ENCODE measurements at places on chromosomes 5 and 9.

DNA sequence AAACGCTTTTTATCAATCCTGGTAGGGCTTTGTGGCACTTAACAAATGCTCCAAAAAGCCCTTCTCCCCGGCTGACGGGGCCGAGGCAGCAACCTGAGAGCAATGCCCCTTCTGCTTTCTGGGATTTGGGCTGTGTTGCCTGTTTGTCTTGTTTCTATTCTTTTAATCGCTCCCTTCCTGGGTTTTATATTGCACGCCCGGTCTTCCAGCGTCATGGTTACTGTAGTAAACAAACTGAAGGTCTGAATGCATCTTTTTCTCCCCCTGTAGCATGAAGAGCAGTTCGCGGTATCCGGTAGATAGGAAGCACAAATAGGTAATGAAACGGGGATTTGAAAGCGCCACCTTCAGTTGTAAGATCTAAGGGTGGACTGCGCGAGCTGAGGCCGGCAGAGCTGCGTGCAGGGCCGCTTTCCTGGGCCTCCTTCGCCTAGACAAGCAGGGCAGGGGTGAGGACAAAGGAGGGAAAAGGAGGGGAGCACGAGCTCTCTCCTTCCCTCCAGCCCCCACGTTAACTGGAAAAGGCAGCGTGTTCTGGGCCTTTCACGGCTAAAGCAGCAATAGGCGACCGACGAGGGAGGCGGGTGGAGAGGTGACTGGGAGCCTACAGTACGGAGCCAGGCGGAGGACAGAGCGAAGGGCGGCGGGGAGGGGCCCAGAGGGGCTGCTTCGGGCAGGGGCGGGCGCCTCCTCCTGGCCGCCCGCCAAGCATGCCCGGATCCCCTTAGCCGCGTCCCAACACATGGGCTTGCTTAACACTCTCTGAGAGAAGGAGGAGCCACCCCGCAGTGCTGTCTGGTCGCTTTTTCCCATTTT lies 49.3 kb upstream of the ZNF366 start:
- no peak for DNase-seq

DNA sequence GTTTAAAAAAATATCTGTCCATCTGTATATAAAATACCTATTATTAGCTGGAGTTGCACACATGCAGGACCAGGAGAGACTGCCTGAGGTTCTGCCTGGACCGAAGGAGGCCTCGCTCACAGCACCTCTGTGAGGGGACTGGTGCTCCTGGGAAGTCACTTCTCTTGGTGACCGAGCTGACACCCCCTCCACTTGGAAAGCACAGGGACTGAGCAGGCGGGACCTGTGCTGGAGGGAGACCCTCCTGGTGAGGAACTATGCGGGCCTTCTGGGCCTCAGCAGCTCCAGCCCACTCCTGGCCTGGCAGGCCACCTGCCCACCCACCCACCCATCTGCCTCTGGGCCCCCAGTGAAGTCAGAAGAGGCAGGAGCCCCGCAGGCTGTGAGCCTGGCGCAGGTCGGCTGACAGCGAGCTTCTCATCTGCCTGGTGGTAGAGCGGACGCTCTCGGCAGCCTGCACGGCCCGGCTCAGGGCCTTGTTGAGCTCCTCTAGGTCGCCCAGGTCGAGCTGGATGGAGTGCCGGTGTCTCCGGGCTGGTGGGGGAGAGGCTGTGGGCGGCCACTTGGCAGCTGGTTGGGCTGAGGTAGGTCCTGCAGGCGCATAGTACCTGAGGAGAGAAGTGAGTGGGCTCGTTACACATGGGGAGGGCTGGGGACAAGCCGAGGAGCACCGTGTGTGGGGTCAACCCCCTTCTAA lies 7.2 kb downstream of the ORM2 start:
- no peak for DNase-seq

DNA sequence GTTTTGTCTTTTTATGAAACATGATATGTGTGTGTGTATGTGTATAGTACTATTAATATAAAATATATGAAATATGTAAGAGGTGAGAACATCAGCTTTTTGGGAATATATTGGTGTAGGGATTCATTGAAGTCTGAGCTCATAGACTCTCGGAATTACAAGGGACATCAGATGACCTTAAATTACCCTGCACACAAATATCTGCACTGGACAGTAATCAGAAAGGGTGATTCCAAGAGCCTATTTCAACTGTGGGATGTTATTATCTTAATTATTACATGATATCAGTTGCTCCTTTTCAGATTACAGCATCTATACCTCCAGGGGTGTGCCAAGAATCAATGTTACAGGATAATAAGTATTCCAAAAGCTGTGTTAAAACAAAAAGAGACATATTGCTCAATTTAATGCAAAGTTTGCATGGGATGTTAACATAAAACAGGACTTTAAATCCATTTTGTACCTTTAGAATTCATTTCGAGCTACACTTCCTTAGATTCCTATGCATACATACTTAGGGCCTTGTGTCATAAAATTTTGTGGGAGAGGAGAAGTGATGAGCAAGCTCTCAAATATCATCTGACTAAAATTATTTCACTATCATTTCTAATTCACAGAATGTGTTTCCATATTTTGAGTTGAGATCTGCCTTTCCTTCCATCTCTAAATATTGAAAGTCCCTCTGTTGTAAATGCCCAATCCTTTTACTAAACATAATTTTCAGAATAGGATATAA lies 365.2 kb downstream of the BRINP1 start:
- no peak for DNase-seq

DNA sequence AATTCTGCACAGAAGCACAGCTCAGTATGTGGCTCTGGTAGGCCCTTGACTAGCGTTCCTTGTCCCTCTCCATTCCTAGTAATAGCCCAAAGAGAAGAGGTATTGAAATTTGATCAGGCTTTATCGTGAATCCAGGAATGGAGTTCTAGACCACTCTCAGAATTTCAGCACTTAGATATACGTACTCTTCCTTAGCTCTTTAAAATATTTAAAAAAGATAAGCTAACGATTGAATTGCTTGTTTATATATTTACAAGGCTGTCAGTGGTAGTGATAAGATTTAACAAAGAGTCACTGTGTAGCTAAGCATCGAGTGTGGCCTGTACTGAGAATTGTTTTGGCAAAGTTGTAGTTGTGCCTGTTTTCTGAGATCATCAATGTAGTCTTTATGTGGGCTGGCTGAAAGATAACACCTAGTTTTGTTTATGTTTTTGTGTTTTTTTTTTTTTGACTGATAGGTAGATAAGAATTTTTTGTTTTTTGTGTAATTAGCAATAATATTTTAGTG lies 2.5 kb downstream of the KIAA1958 start:
- no peak for DNase-seq

- DNase-seq = no peak
Measured at GRCh38 chr5:96657068-96657467, 5.1 kb upstream of the CAST start.

- no peak for DNase-seq
Measured at GRCh38 chr9:123657099-123657498, 272.8 kb downstream of the DENND1A start.

GRCh38 chr5:173648308-173648866 lies 31.9 kb upstream of the BOD1 start:
- DNase-seq = no peak
